Activated naive CD4-positive, alpha-beta T cell (primary cell): ENCODE measurements at places on chromosomes 2 and 18.
A peak's percentile ranks its signal among the peaks of the same experiment; 100 is the strongest.

GRCh38 chr18:2971741-2972552 lies 41.0 kb downstream of the LPIN2 start:
- DNase-seq: no peak

GRCh38 chr2:207683438-207683837 lies 28.0 kb upstream of the CCNYL1 start:
- no peak for DNase-seq

- DNase-seq: no peak
Observed at GRCh38 chr2:200705305-200706041, 106.2 kb upstream of the BZW1 start.

- no peak for DNase-seq
Observed at GRCh38 chr18:9182852-9183399, 46.3 kb downstream of the ANKRD12 start.

DNA sequence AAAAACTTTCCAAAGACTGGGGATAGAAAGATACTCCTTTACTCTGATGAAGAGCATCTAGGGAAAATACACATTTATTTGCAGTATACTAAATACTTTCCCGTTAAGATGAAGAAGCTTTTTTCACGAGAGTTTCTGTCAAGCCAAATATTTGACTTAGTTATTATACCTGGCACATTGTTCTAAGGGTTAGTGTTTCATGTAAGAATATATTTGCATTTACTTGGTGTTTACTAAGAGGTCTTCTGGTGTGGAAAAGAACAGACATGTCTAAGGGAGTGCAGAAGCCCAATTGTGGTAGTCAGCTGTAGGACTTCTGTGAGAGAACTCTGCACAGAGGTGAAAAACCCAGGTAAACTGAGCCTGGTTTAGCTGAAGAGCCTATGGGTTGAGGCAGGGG lies 457.6 kb upstream of the SOX11 start:
- DNase-seq: no peak

DNA sequence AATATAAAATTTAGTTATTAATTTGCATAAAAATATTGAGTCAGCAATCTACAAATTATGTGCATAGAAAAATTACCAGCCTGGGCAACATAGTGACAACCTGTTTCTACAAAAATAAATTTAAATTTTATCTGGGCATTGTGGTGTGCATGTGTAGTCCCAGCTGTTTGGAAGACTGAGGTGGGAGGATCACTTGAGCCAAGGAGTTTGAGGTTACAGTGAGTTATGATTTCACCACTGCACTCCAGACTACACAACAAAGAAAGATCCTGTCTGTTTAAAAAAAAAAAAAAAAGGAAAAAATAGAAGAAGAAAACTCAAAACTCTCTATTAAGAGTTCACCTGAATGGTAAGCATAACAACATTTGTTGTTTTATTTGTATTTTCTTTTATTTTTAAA lies 1048.4 kb upstream of the CDH2 start:
- DNase-seq: no peak

GRCh38 chr18:3688690-3689089 lies 238.7 kb downstream of the TGIF1 start:
- DNase-seq: no peak

DNA sequence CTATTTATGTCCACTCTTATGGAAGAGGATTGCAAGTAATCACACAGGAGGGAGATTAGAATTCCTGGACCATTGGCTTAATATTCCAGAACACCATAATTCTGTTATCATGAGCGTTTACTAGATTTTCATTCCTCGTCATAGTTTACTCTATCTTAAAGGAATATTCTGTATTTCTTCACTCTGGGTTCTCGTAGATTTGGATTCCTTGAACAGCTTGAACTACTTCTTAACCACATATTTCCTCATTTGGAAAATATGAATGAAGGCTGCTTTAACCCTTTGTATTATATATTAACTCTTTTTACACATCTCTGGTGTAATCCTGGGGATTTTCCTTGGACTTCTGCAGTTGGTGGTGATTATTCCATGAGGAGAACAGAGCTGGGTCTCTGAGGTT lies 46.3 kb upstream of the CCBE1 start:
- DNase-seq: no peak

- no peak for DNase-seq
Observed at GRCh38 chr2:62587592-62587991, 81.6 kb upstream of the TMEM17 start.

DNA sequence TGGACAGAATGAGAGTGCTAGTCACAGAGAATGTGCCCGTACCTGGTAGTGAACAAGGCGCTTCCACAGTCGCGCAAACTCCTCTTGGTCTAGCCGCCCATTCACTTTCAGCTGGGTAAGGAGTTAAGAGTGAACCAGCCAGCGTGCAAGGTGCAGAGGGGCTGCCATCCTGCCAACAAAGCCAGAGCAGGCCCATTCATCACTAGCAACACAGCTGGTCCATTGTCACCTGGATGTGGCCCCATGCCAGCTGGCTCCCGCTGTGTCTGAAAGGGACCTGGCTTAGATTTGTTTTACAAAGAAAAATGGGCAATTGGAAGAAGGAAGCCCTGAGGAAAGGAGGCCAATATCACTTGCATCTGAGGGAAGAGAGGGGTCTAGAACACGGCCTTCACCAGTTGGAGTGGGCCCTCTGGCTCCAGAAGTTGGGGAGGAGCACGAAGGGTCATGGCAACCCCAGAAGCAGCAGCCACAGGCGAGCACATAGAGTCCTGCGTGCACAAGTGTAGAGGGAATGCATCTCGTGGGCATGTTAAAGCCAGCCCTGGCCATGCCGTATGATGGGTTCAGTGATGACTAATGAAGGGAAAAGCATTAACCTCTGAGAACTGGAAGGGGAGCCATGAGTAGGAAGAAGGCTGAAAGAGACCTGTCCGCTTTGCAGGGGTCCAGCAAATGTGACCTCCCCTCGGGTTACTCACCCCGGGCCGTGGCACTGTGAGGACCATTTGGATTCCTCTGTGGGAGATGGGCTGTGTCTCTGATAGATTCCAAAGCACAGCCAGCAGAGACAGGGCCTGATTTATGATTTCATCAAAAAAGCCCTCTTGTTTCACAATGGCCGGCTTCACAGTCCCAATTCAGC lies 70.6 kb downstream of the CAPN13 start:
- DNase-seq: no peak

DNA sequence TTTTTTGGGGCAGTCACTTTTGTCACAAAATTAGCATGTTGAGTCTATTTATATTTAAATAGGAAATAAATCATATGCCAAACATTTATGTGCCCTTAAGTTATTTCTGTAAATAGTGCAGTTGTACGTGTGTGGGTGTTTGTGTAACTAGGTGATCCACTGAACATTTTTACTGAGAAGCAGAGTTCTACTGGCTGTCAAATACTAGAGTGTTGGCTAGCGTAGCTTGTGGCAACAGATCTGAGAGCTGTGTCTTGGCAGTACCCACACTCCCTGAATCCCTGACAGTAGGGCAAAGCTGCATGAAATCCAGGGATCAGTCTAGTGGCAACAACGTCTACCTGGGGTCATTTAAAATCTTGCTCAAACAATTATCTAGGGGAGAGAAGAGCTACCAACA lies 273.1 kb upstream of the SLC8A1 start:
- DNase-seq: no peak

DNA sequence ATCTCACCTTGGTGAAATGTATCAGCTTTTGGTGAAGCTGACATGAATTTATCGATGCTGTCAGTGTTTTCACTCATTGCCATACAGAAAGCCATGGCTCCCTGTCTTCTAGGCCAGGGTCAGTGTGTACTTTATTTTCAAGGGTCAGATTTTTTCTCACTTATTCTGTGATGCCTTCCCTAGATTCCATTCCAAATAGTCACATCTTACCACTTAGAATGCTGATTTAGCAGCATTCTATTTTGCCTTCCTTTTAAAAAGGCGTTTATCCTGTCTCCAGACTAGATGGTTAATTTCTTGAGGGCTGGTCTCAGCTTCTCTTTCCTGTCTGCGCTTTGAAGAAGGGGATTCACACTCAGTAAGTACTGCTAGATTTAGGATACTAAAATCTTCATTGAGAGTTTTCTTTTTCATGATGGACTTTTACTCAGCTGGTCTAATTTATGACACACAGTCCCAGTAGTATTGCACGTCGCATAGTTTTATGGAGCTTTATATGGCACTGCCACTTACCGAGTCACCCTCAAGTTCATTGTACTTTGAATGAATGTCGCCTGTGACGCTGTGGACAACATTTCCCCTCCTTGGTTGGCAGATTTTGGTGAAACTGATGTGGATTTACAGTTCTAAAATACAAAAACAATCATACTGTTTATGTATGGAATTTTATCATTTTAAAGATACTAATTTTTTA lies 194.0 kb downstream of the ZNF407 start:
- no peak for DNase-seq

GRCh38 chr2:86498468-86499260 lies 57.5 kb downstream of the KDM3A start:
- no peak for DNase-seq

DNA sequence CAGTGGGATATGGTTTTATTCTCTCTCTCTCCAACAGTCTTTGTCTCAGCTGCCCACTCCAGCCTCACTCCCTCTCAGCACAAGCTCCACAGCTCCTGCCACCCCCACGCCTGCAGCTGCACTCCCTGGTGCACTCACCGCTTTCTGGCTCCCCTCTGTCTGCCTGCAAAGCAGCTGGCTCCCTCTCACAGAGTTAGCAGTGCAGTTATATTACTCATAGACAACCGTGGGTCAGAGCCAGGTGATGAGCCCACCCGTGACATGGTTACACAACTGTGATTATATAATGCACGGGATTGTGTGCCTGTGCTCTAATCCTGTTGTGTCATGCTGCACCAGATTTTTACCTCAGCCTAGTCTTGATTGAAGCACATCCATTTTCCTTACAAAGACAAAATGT lies 276.9 kb upstream of the CHAC2 start:
- no peak for DNase-seq

DNA sequence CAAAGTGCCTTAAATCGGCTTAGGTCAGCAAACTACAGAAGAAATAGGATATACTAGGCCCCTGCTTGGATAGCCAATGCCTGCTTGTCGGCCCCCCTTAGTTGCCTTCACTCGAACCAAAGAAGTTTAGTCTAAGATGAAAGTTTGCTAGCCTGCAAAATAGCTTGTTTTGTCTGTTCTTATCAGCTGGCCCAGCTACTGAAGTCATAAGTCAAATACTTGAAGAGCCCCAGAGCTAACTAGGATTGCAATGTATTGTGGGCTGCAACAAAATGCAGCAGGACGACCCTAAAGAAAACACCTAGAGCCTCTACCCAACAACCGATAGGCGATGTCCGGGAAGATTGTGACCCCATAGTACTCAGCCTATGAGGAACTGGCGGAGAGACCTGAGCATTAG lies 183.5 kb upstream of the HS6ST1 start:
- DNase-seq: no peak

- DNase-seq: no peak
Observed at GRCh38 chr2:10947446-10948187, 35.9 kb downstream of the KCNF1 start.

- peak; percentile 45 for DNase-seq
Observed at GRCh38 chr18:77067291-77068061, 65.1 kb downstream of the MBP start.

DNA sequence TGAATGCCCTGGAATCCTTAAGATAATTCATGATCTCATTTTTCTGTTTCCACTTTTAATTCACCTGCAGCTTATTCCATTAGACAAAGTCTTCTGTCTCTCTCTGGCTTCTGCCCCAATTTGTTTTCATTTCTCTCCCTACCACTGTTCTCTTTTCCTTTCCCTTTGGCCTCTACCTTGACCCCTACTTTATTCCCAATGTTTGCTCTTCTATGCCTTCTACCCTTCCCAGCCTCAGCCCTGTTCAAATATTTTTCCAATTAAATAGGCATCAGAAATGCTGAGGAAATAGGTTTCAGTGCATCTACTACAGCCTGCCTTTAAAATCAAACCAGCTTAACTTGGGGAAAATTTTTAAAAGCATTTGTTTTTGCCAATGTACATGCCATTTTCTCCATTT lies 443.7 kb upstream of the CWC22 start:
- DNase-seq: no peak

GRCh38 chr2:20173496-20174402 lies 51.2 kb downstream of the SDC1 start:
- no peak for DNase-seq

- no peak for DNase-seq
Observed at GRCh38 chr2:173053043-173053699, 22.5 kb upstream of the MAP3K20 start.

GRCh38 chr2:113167115-113167932 lies 6.4 kb upstream of the PSD4 start:
- no peak for DNase-seq

DNA sequence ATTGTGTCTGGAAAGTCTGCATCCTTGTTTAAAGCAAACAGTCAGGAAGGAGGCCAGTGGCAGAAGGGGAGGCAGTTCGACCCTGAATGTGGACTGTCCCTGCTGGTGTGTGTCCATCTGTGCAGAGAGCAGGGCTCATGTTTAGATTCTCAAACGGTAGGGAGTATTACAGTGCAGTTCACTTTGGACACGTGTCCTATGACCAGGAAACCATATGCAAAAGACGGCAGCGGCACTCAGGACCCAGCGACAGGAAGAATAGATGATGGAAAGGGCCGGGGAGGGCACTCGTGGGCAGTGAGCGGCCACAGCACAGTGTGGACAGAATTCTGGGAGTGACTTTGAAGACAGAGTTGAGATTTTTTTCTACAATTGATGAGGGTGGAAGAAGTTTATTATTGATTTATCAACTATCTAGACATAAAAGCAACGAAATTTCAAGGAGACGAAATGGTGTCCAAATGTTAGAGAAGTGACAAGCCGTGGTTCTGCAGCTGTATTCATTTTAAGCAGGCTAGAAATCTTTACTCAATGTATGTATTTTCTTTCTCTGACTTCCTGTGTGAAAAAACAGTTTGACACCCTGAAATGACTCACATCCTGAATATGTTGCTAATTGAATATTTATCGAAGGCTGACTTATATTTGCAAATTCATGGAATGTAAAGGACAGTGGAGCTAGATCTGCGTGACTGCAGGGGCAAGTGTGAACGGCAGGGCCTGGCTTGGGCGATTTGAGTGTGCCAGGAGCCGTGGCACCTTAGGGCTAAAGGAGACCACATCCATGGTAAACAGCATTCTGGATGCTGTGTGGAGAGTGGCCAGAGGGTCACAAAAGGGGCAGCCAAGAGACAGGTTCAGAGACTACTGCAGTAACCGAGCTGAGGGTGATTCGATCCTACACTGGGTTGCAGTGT lies 214.2 kb downstream of the PTGR3 start:
- DNase-seq: no peak

GRCh38 chr2:138147796-138148195 lies 183.5 kb downstream of the HNMT start:
- DNase-seq: no peak

DNA sequence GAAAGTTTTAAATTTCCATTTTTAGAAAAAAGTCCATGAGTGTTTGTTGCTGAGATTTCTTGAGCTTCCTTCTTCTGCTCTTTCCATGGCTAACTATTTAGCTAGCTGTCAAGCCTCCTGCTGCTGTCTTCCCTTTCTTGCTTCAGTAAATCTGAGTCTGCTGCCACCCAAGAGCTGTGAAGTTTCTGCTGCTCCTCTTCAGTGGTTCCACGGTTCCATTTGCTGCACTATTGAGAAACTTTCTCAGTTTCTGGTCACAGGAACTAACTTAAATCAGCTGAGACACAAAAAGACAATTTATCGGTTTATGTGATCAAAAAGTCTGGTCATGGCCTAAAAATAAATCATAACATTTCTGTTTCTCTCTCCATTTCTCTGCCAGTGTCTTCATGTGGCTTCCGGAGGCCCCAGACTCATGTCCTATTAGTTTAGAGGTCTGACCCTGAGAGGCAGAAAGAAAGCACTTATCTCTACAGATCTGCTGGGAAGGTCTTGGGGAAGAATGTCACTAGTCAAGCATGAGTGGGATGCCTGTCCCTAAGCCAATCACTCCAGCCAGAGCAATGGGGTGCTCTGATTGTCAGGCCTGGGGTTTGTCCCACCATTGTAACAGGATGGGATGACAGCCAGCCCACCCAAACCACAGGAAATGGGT lies 73.0 kb upstream of the ARL4C start:
- DNase-seq: no peak
